Stimulated activated CD4-positive, alpha-beta T cell treated with anti-CD3 and anti-CD28 coated beads, Interleukin-4, amount 100 ng/mL, for 1 hour (primary cell): ENCODE measurements at places on chromosomes 2 and 18.

DNA sequence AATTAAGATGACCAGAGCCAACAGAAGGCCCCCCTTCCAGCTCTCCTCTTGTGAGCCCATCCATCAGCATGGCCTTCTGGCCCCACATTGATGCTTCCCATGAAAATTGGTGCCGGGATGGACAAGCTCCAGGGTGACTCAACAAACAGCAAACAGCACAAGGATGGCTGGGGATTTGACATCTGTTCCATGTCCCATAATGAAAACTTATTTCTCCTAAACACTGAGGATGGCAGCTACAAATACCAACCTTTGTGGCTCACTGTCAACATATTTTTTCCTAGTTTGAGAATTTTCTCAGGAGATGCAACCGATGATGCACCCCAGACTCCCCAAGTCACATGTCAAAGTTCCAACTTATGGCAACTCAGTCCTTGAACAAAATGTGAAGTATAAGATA, 169.6 kb upstream of the SIX2 start:
- DNase-seq = no peak

DNA sequence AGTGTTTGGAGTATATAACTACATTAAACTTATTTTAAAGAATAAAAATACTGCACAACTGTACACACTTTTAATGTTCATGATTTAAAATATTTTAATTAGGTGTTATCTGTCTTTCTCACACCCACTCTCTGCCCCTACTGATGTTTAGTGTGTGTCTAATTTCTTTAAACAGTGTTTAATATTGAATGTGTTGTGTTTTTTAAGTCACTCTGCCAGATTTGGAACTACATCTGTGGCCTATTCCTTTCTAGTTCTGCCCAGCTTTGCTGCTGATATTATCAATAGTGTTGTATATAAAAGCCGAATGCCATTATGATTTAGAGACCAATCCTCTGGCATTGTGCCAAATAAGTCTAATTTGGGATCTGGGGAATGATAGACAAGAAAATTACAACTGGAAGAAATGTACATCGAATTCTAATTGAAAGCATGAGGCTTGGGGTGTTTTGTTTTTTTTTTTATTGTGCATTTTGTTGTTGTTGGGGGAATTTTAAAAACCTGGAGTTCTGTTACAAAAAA, 398.0 kb downstream of the CPS1 start:
- DNase-seq = no peak

DNA sequence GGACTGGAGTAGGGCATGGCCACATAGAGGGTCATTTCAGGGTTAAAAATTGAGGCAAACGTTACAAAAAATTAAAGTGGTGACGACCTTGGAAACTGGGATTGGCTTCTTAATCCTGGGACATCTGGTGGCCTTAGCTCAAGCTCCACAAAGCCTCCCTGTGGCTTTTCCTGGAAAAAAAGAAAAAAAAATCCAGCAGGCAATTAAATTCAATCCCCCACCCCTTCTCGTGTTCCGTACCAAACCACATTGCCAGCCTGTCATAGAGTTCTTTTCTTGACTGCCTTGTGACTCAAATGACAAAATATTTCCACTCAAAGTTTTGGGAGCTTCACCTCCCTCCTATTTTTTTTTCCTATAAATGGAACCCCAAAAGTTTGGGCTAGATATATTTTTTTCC, 195.6 kb downstream of the HRH4 start:
- DNase-seq = no peak

- DNase-seq = no peak
These were observed 50.3 kb downstream of the SH2D6 start for GRCh38 chr2:85468704-85469349.

- DNase-seq = no peak
These were observed 556.1 kb downstream of the CMPK2 start for GRCh38 chr2:6309415-6310255.

GRCh38 chr18:79707671-79708070, 28.1 kb downstream of the CTDP1 start:
- no peak for DNase-seq

GRCh38 chr2:64888591-64889309, 100.4 kb upstream of the SLC1A4 start:
- no peak for DNase-seq

- DNase-seq = no peak
These were observed 10.7 kb upstream of the RNU4ATAC start for GRCh38 chr2:121519732-121520640.

DNA sequence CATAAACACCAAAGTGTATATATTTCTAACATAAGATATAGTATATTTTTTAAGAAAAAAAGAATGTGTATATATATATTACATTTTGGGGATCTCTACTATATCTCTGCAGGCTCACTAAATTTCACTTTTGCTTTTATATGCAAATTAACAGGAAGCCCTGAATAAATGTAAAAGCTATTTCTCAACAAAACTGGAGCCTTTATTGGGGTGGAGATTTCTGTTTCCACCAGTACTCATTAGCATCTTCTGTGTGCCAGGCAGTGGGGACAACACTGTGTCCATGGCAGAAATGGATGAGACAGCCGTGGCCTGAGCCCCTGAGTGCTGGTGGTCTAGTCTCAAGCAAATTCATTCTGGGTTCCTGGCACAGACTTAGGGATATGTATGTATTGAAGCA, 41.3 kb downstream of the C18orf63 start:
- no peak for DNase-seq

- no peak for DNase-seq
These were observed 428.1 kb downstream of the SETBP1 start for GRCh38 chr18:45108754-45109153.

DNA sequence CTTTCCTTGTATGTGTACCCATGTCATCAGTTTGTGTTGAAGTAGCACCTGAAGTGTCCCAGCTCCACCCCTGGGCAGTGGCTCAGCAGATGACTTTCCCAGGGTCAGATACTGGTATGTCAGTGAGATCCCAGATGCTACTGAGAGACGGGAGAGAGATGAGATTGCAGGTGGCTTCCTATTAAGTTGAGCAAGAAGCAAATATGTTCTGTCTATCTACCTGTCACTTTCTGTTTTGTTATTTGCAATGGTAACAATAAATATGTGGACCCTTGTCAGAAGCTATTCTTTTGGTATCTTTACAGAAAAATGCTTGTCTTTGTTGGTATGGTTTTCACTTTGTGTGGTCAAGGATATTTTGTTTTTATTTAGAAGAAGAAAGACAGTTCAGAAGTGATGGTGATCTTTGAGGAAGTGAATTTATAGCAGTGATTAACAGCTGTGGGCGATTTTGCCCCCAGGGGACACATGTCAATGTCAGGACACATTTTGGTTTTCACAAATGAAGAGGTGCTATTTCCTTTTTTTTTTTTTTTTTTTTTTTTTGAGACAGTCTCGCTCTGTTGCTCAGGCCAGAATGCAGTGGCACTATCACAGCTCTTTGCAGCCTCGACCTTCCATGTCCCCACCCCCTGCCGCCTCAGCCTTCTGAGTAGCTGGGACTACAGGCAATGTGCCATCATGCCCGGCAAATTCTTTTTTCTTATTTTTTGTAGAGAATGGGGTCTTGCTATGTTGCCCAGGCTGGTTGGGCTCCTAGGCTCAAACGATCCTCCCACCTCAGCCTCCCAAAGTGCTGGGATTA, 21.4 kb downstream of the MGAT5 start:
- no peak for DNase-seq

- DNase-seq = no peak
These were observed 479.2 kb upstream of the ACVR2A start for GRCh38 chr2:147365622-147366021.

- DNase-seq = no peak
These were observed 33.4 kb downstream of the USP14 start for GRCh38 chr18:191725-192124.

- DNase-seq = no peak
These were observed 51.8 kb upstream of the CYRIA start for GRCh38 chr2:16717477-16717876.

- DNase-seq = no peak
These were observed 76.0 kb downstream of the CEP192 start for GRCh38 chr18:13067124-13067523.

DNA sequence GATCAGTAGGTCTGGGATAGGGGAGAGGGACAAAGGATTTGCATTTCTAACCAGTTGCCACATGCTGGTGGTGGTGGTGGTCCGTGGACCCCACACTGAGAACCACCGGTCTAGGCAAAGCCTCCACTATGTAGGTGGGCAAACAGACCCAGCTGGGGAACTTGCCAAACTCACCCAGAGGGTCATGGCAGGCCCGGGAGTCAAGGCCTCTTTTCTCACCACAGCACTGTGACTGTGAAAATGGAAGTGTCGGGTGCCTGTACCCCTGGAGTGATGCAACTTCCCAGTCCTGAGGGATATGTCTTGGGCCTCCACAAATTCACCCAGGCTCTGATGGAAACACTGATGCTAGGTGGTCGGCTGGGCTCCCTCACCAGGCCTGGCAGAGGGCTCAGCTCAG, 101.2 kb upstream of the SMAD2 start:
- no peak for DNase-seq

DNA sequence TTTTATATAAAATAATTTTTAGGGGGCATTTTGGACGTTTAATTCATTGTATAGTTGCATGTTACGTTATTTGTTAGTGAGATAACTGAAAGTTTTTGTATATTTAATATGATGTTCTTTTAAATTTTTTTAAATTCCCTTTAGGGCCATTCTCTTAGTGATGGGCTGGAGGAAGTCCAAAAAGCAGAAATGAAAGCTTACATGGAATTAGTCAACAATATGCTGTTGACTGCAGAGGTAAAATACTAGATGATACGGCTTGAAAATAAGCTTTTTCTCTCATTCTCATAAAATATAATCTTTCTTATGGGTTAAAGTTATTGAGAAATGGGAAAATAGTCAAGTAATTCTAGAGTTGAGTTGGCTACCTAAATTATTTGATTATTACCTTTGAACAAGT, 58.9 kb downstream of the MTX2 start:
- no peak for DNase-seq

GRCh38 chr18:3947383-3947782, 497.4 kb downstream of the TGIF1 start:
- DNase-seq = no peak

DNA sequence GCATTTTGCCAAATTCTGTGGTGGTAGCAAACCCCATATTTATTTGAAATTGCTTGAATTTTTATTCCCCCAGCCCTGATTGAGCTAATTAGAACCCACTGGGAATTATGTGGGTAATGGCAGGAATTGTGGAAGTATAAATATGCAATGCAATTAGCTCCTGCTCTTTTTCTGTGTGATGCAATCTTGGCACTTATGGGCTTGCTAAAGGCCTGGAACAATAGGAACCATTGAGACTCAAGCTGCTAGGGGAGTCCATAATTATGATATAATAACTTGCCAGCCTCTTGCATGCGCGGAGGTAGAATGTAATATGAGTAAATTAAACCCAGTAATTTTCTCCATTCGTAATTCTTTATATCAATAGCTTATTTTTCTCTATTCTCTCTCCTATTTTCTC, 267.6 kb upstream of the THSD7B start:
- no peak for DNase-seq

- no peak for DNase-seq
These were observed 44.8 kb upstream of the ARHGAP25 start for GRCh38 chr2:68689553-68690537.

- DNase-seq = no peak
These were observed 370.2 kb upstream of the SLC14A2 start for GRCh38 chr18:45245091-45245511.

DNA sequence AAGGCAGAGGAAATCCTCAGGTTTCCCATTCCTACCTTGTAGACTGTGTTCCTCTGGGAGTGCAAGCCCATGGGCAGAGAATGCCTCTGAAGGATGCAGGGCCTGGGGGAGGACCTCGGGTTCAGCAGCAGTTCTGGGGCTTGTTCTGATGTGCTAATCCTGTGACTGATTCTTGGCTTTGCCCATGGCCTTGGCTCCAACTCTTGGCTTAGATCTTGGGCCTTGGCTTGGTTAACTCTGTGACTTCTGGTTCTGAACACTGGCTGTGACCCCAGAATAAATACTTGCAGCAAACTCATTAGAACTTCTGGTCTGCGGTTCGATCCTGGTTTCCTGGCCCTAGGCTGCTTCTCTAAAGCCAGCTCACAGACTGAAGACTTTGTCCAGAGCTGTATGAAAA, 366.9 kb upstream of the ZEB2 start:
- DNase-seq = no peak

DNA sequence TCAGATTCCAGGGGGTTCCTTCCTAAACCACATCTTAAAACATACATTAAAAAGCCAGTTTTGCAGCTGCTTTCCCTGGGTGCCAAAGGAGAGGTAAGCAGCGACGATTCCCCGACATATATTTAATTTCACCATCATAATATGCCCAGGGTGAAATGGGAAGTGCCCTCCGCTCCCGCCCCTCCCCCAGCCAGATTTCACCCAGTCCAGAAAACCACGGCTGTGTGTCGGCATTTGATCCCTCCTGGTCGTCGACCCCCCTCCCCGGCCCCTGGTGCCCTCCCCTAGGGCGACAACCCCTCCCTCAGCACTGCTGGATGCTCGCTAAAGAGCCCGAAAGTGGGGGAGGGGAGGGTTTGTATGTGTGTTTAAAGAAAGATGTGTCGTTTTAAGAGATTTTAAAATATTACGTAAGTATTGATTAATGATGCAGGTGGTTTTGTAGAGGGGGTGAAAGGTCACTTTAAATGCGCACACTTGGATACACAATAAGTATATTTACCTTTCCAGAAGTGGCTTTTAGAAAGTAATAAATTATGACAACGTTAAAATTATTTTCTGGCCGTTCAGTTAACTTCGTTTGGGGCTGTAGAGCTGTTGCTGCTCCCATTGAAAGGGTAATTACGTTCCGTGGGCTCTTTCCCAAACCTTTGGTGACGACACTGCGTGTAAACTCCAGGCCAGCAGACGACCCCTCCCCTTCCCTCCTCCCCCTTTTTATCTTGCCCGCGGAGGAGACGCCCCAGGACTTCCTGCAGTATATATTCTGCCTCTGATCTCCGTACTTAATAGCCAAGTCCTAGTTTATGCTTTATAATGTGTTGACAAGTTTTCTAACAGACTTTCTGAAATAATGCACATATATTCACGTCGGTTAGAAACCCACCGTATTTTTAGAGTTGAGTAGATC, 3.4 kb upstream of the BCL11A start:
- DNase-seq = no peak

- DNase-seq = no peak
These were observed 32.3 kb downstream of the EML6 start for GRCh38 chr2:54755641-54756326.

DNA sequence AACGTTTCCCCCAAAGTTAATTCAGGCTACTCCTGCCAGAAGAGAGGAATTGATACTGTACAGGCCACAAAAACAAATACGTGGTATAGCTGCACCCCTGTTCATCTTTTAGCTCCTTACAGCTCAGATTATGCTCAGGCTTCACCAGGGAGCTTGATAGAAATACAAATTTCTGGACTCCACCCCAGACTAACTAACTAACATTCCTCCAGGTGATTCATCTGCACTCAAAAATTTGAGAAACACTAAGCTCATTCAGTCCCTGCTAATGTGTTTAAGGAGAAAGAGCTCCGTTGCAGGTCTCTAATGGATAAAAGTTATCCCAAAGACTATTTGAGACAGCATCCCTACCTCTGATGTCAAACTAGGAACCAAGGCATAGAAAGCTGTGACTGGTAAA, 36.8 kb upstream of the UNC80 start:
- DNase-seq = no peak

- DNase-seq = no peak
These were observed 275.0 kb upstream of the NXPH2 start for GRCh38 chr2:139055202-139055601.

- no peak for DNase-seq
These were observed 17.5 kb downstream of the SMAD2 start for GRCh38 chr18:47912794-47913585.

GRCh38 chr2:96655526-96655925, 13.0 kb downstream of the FER1L5 start:
- no peak for DNase-seq

GRCh38 chr2:55164534-55165480, 67.3 kb downstream of the CLHC1 start:
- no peak for DNase-seq

GRCh38 chr2:226888378-226888965, 52.6 kb downstream of the RHBDD1 start:
- DNase-seq = no peak
